Activated CD4-positive, alpha-beta T cell treated with anti-CD3 and anti-CD28 coated beads, Interleukin-2, amount 10 ng/mL, durations not matched to agents 7 days and 5 days (primary cell): ENCODE measurements at places on chromosomes 2 and 18. TPM values are rescaled to one million over a fixed set of nuclear protein-coding genes. Genes with fewer than 3 reads are reported as not detected.

The BCS1L gene
- 58.6 TPM for total RNA-seq

DNA sequence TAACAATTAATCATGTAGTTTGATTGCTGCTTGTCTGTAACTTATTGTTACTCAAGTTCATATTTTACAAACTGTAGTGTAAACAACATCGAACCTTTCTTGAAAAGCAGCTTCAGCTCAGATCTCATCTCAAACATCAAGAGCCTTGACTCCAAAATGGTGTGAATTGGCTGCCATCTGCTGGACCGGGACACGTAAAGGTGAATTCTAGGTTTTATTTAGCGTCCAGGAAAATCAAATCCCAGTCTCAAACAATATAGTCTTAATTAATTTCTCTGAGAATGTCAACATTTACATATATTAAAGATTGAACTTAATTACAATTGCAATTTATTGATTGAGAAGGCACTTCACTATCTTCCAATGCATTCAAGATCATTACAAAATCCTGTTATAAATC is 453.0 kb downstream of the GALR1 start:
- peaks cover 10% of the 10 kb centered on the region for H3K27me3 ChIP-seq
- H3K36me3 ChIP-seq: no peaks in the 10 kb centered on the region
- H3K27ac ChIP-seq: no peak overlapping the region
- no peaks in the 10 kb centered on the region for H3K4me1 ChIP-seq

The DSG3 gene
- total RNA-seq: not detected

DNA sequence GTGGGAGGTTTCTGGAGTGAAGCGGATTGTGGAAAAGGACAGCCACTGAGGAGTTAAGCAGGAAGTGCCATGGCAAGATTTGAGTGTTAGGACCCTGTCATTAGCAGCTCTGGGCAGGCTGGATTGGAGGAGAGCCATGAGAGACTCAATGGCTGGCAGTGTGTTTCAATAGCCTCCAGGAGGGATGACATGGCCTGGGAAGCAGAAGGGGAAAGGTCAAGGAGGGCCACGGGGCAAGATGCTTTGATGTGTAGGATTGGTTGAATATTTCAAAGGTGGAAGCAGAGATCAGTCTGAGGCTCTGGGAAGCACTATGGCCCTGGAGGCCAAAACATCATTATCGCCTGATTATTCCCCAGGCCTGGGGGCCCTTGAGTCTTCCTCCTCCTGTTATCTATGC is 229.0 kb upstream of the HS6ST1 start:
- DNase-seq: no peak
- H3K27ac ChIP-seq: no peak overlapping the region
- no peaks in the 10 kb centered on the region for H3K36me3 ChIP-seq
- H3K4me3 ChIP-seq: no peak overlapping the region

The RAX gene
- not detected for total RNA-seq

GRCh38 chr18:46630991-46631390 is 26.0 kb downstream of the LOXHD1 start:
- H3K4me3 ChIP-seq: no peak overlapping the region
- no peak for DNase-seq
- H3K27ac ChIP-seq: no peak overlapping the region
- H3K27me3 ChIP-seq: peaks cover 11% of the 10 kb centered on the region
- H3K36me3 ChIP-seq: no peaks in the 10 kb centered on the region
